Transverse colon (tissue), 4 donors: ENCODE measurements at places on chromosomes 7 and 10. TPM values are rescaled to one million over a fixed set of nuclear protein-coding genes. Genes with fewer than 3 reads are reported as not detected.
A peak's percentile ranks its signal among the peaks of the same experiment; 100 is the strongest.

DNA sequence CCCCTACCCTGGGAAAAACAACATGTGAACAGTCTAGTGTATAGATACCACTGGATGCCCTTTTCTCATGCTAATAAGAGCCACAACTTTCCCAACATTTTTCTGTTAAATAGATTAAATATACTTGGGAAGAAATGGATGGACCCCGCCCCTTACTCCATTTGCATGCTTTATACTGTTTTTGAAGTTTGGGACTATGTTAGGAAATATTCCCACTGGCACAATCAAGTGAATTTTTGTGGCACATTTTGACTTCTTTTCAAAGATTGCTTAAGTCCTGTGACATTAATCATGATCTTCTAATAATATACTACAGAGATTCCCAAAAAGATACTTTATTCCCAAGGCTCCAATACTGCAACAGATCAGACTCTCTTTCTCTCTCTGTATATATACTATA, 216.6 kb downstream of the TWIST1 start:
- DNase-seq, result no peak

GRCh38 chr7:36806891-36807290, 82.6 kb upstream of the AOAH start:
- DNase-seq, result no peak

DNA sequence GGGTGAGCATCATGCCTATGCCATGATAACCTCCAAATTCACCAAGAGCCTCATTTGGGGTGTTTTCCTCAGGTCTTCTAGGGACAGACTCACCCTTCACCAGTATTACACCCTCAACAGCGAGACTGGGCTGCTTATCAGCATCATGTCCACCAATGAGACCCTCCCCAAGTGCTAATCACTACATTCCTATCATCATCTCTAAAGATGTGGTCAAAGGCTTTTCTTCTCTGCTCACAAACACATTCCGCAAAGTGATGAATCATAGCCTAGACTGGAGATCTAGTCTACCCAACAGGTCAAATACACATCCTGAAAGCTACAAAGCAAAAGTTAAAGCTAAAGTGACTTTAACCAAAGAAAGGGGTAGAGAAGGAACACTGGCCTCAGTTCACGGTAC, 75.3 kb upstream of the C7orf33 start:
- DNase-seq, result no peak

GRCh38 chr10:102227050-102227449, 951 bp downstream of the ELOVL3 start:
- no peak for DNase-seq

- DNase-seq, result no peak
These were observed 109.4 kb upstream of the PDE1C start for GRCh38 chr7:32179567-32179966.

DNA sequence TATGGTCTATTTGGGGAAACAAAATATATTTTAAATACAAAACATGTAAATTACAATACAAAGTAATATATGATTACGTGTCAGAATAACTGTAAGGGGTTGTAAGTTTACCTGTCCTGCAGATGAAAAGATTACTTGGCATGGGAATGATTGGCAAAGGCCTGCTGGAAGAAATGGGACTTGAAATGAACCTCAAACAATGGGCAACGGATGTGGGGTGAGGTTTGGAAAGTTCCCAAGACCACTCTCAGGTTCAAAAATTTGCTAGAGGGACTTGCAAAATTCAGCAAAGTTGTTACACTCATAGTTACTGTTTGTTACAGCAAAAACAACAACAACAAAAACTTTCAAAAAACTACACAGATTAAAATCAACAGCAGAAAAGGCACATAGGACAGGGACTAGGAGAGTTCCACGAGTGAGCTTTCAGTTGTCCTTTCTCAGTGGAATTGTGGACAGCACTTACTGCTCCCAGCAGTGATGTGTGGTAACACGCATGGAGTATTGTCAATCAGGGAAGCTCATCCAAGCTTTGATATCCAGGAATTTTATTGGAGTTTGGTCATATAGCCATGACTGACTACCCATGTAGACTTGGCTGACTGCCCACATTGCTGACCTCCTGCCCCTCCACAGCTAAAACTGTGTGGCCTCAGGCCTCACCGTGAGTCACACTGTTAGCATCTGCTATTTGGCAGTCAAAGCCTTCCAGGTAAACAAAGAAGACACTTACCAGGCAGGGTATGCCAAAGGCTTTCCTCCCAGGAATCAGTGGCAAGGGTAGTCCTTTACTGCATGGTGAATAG, 43.8 kb downstream of the EXOC6 start:
- peak; percentile 81 for DNase-seq

DNA sequence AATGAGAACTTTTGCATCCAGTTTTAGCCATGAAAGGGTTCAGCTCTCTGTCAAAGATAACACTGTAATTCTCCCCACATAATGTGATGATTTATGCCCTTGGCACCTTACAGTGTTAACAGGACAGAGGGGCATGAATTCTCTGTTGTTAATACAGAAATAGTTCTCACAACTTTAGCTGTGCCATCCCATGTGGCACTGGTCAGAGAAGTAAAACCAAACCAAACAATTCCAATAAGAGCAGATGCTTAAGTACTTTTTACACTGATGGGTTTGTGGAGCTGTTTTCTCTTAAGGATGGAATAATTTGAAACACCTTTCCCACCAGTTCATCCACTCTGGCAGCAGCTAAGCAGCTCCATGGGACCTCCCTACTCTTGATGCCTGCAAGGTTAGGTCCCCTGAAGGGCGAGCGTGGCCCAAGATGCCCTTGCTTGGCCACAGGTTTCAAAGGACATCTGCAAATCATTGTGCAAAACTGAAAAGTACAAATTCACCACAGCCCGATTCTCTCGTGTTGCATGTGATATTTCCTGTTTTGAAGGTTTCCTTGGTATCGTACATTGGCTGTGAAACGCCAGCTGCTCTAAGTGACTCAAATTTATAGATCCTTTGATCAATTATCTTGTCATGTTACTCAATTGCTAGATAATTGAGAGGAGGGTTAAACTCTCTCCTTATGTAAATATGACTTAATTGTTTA, 82.5 kb upstream of the CREB5 start:
- DNase-seq, result peak; percentile 21

DNA sequence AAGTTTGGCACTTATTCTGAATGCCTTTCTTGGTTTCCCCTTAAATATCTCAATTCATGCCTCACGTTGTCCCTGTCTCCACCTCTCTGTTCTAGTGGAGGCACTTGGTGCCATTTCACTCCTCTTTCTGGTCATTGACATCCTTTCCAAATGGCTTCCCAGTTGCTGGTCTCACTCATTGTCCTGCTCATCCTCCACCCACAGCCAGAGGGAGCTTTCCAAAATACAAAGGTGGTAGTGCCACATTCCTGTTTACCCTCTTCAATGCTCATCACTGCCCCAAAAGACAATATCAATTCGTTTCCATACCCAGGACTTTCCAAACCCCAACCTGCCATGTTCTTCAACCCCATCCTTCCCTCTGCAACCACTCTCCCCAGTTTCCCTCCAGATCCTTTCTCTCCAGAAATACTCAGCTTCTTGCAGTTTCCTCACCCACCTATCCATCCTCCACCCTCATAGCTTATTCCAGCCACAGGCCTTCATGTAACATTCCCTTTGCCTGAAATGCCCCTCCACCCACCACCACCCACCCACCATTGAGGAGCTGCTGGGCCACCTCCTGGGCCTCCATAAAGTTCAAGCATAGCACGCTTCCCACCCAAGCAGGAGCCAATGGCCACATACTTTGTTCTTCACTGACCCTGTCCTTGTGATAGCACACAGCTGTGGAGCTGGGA, 63.1 kb upstream of the ADRB1 start:
- no peak for DNase-seq

- DNase-seq, result no peak
These were observed 27.6 kb upstream of the SFMBT2 start for GRCh38 chr10:7438196-7438986.

DNA sequence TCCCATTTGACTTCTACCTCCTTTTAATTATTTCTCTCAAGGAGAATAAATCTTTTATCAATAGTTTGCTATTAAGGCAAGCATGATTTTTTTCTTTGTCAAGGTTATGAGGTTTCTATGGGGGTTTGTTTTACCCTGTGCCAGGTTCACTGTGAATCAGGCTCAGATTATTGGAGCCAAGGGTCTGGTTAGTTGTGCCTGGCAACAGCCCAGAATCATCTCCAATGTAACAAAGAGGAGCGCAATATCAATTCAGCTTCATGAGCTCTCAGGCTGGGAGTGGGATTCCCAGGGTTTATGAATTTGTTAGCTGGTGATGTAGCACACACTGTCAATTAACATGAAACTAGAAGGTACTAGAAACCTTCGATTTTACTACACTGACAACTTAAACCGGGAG, 73.2 kb downstream of the AASS start:
- no peak for DNase-seq

ASZ1 gene
- total RNA-seq, result not detected

LIPN gene
- not detected for total RNA-seq

LEP gene
- not detected for total RNA-seq

JAZF1 gene
- 11.7 TPM for total RNA-seq

HTR5A gene
- total RNA-seq, result not detected
